ENCODE measurements at places on chromosomes 7 and 10.

DNA sequence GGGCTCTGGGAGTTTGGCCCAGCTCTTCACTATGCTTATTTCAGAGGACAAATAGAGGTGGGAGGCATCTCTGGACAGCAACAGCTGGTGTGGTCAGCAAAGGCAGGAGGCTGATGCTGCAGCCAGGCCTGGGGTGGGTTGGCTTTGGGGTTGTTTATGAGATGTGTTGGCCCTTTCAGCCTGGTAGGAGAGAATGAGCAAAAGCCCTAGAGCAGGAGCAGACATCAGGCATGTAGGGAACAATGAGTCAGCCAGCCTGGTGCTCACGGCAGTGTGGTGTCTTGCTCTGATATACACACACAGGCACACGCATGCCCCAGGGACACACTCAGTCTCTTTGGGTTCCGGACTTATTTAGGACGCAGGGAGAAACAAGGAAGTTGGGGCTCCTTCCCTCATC lies 157.1 kb downstream of the PRKCQ start:
- no peak for DNase-seq

DNA sequence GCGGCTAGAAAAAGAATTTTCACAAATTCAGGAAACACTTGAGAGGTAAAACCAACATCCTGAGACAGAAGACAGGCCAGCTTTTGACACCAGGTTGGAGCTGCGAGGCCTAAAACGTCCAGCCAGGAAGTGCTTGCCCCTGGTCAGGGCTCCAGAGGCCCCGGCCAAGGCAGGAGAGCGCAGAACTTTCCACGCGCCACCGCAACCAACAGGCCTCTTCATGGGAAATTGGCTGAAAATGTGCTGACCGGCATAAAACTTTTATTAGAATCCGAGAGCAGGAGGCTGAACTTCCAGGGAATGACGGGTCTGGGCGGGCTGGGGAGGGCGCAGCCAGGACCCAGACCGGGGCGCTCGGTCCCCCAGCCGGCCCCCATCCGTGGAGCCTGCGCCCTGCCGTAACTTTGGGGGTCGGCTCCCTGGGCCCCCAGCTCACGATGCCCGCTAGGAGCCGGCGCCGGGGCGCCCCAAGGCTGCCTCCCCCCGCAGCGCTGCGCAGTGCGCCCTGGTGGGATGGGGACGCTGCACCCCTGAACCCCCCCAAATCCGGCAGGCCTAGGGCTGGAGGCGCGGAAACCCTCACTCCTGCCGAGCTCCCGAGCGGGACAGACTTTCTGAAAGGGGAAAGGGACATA lies 414.0 kb upstream of the MKI67 start:
- DNase-seq: no peak

GRCh38 chr7:78601728-78602127 lies 803.2 kb downstream of the PHTF2 start:
- no peak for DNase-seq

- no peak for DNase-seq
These were observed 17.4 kb downstream of the DDIT4 start for GRCh38 chr10:72291019-72291532.

- DNase-seq: no peak
These were observed 113.7 kb upstream of the PDLIM1 start for GRCh38 chr10:95404462-95404858.
